ENCODE measurements at places on chromosomes 1 and 21.

- no peak for DNase-seq
Measured at GRCh38 chr1:7290971-7291970, 479.8 kb upstream of the VAMP3 start.

DNA sequence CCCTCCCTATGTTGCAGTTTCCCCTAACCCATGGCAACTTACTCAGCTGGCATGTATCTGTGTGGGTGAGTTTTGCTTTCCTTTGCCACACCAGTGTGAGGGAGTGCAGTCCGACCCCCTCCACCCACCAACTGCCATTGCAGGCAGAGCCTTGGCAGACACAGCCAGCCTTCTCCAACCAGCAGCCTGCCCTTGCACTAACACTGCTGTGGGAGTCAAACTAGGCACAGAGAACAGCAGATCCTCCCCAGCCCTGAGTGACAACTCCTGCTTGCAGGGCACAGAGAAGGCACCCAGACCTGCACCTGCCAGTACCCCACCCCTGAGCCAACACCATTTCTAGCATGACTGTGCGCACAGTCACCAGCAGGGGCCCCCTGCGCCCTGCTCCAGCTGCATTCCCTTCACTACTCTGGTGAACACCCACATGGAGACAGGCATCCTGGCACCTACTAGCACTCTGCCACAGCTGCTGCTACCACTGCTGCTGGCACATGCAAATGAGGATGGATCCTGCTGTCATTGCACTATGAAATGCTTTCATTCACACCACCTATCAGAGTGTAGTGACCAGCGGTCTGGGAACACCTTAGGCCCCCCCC is 98.4 kb downstream of the MAGI3 start:
- no peak for DNase-seq

DNA sequence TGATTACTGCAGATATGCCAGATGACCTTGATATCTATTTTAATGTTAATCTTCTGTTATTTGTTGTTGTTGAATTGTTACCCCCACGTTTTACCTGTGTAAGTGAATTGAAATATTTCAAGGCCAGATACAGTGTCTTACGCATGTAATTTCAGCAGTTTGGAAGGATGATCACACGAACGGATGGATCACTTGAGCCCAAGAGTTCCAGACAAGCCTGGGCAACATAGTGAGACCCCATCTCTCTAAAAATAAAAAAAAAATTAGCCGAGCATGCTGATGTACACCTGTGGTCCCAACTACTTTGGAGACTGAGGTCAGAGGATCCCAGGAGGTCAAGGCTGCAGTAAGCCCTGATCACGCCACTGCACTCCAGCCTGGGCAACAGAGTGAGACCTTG is 32.2 kb downstream of the SDCCAG8 start:
- no peak for DNase-seq

GRCh38 chr1:233707153-233707879 is 93.4 kb downstream of the KCNK1 start:
- no peak for DNase-seq

- DNase-seq = no peak
Measured at GRCh38 chr1:164630626-164631396, 71.8 kb downstream of the PBX1 start.

GRCh38 chr1:40755067-40755466 is 28.5 kb upstream of the KCNQ4 start:
- DNase-seq = no peak

DNA sequence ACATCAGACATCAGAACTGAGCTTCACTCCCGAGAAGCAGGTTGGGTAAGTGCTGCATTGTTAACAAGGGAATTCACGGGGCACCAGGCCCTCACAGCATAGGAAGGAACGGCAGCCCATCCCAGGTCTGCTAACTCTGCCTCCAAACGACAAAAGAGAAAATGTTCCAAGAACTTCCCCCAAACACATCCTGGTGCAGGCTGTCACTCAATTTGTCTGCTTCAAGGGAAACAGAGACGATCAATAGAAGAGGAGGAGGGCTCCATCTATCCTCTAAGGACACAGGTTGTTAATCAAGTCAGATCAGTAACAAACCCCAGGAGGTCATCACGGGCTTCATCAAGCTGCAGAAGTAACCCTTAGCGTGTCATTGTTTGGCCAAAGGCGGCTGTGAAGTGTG is 3.5 kb upstream of the TSPEAR start:
- DNase-seq = no peak

- DNase-seq = no peak
Measured at GRCh38 chr21:43824333-43825241, 35.2 kb downstream of the RRP1 start.

DNA sequence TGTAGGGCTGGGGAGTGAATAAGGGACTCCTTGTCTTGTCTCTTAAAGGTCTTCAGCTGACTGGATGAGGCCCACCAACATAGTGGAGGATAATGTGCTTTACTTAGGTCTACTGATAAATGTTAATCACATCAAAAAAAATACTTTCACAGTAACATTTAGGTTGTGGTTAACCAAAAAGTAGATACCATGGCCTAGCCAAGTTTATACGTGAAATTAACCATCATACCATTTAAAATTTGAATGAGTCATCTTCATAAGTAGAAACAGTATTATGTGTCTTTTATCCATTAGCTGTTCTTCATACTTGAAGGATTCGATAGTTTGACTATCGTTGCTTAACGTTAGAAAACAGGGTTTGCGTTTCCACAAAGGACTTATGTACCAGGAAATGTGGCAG is 80.9 kb downstream of the MTR start:
- DNase-seq = no peak

DNA sequence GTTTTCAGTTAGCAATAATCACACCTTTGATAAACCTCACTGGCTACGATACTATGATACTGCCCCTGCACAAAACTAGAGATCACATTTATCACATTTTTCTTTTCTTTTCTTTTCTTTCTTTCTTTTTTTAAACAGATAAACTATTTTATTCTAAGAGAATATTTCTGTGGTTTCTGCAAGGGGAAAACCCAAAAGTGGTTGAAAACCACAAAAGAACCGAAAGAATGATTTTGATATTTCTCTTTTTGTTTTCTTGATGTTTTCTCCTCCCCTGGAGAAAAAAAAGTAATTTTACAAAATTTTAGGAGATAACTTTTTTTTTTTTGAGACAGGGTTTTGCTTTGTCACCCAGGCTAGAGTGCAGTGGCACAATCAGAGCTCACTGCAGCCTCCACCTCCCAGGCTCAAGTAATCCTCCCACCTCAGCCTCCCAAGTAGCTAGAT is 18.4 kb upstream of the FRRS1 start:
- DNase-seq = no peak

DNA sequence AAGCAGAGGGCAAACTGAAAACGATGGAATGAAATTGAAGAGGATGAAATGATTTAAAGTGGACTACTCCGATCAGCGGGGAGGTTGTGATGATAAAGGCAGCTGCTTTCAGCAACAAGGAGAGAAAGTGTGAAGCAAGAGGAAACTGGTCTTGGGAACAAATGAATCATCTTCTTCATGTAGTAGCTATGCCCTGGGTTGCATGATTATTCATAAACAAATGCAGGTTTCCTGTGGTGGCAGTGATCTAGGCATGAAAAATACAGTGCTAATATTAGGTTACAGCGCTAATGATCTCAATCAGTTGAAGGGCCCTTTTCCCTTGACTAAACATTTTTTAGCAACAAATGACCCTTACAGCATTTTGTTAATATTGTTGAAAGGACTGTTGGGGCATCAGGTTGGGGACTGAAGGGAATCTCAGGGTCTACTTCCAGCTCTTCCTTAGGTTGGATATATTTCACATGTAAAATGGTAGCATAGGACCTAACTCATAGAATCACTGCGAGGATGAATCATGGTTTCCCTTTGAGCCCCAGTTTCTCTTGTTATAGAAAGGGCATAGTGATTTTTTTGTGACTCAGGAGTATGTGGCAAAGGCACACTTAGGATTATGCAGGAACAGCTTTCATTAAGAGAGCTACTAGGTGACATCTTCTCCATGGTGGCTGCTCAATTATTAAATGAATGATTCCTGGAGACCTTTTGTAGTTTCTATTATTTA is 1.9 kb upstream of the ZFYVE9 start:
- DNase-seq = no peak

GRCh38 chr21:26443867-26444266 is 129.2 kb downstream of the CYYR1 start:
- DNase-seq = no peak

DNA sequence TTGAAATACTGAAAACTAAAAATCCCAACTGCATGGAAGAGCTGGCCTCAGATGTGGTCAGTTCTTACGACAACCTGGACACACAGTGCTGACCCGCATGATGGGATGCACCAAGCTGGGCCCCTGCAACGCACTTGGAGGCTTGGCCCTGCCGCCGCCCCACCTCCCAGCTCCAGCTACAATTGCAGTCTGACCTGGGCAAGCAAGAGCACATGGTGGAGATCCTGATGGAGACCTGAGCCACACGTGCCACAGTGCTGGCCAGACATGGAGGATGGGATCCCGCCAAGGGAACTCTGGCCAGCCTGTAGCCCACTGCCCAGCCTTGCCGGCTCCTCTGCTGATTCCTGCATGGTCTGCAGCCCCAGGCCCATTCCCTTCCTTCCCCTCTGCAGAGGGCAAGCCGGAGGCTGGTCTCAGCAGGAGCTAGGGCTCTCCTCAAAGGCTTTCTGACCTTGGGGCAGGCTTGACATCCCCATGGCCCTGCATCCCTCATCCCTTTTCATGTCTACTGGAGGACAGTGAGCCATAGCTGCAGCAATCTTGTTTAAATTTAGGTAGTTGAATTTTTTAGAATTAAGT is 14.1 kb downstream of the CR1L start:
- DNase-seq = no peak

GRCh38 chr1:27285274-27285660 is 36.7 kb upstream of the TMEM222 start:
- DNase-seq = no peak

DNA sequence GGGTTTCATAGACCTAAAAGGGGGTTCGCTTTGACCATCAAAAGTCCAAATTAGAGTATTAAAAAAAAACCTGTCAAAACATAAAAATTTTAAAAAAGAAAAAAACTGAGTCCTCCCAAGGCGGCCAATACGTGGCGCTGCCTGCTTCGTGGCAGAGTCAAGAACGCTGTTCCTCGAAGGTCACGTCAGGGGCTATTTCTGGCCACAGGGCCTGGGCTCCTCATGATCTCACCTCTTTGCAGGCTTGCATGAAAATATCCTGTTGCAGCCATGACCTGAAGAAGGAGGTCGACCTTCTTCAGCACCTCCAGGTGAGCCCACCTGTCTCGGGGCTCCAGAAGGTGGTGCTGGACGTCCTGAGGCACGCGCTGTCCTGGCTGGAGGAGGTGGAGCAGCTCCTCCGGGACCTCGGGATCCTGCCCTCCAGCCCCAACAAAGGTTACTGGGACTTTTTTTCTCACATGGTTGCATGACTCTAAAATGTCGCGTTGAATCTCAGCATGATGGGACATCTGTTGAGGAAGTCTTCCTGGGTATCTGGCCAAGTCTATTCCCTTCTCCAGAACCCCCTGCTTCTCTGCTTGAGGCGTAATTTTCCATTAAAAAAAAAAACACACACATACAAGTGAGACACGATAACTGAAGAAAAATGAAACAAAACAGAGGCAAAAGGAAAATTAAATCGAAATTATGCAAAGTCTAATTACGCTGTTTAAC is 80.4 kb upstream of the EFHD2 start:
- no peak for DNase-seq

GRCh38 chr1:246029616-246030015 is 477.5 kb downstream of the SMYD3 start:
- DNase-seq = no peak

DNA sequence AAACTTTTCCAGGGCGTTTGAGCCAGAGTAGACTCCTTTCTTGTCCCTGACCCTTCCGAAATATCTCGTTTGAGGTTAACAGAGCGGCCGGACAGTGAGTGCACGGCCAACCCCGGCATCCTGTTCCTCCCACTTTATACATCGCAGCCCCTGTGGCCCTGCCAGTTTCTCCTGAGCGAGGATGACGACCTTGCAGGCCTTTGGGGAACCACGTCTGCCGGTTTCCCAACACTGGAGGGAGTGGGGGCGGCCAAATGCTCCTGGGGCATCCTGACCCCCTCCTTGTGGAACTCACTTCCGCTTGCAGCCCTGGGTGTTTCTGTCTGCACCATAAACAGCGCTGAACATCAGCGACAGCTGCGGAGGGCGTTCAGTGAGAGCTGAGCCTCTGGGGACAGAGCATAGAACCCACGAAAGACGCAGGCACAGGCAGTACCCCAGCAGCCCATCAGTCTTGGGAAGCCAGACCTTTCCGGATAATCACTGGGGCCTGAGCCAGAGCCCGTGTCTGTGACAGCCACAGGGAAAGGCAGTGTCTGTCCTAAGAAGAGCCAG is 4.8 kb upstream of the KCNAB2 start:
- no peak for DNase-seq

DNA sequence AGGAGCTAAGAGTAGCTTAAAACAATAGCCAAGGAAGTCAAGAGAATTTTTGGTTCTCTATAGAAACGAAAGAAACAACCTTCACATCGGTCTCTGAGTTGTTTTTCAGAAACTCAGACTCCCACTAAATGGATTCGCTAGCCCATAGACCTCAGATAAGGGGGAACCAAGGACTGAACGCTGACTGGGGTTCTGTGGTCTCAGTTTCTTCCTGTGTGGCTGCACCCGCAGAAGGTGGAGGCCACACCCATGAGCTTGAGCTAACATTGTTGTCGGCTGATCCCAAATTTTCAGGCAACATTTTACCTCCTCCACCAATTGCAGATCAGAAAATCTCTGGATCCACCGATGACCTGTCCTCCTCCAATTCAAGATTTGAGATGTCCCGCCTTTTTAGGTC is 456.1 kb downstream of the AJAP1 start:
- DNase-seq = no peak

DNA sequence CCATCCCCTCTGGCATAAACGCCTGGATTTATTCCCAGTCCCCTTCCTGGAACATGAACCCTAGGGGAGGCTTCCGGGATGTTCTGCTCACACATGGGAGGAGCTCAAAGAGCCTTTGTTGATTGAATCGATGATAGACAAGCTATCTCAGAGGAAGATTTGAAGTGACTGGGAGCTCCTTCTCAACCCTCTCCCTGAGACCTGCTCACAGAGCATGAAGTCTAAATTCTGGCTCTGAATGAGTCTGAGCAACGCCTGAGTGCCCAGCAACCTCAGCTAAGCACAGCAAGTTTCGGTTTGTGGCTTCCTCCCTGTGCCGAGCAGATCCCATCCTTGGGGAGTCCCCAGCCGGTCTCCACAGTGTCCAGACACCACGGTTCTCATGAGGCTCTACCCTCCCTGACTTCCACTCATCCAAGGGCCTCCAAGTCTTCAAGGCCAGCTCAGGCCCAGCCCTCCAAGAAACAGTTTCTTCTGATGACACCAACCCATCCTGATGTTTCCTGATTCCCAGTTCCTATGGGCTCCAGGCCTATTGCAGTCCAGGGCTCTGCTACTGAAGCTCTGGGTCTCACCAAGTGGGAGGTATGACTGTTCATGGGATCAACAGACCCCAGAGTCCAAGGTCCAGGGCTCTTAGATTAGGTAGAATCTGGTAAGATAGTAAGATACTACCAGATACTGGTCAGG is 190.8 kb downstream of the DYRK1A start:
- no peak for DNase-seq

DNA sequence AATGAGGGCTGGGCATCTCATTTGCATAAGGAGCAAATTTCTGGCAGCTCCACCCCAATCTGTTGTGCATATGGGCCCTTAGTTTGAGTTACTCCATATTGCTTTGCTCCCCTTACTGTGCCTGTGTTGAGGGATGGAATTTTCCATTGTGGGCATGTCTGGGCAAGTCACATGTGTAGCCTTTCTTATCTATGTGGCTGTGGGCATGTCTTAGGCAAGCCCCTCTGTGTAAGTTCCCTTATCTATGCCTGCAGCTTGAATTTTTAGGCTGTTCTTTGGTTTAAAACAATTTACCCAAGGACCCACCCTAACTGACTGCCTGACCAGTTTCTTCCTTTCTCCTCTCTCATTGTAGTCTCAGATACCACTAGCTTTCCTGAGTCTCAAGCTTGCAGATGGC is 405.7 kb upstream of the NCAM2 start:
- no peak for DNase-seq
